ENCODE measurements at places on chromosomes 2 and 18.

- no peak for DNase-seq
These were observed 14.6 kb downstream of the ITM2C start for GRCh38 chr2:230879271-230879882.

- DNase-seq, result no peak
These were observed 153.1 kb downstream of the FMNL2 start for GRCh38 chr2:152488075-152488474.

- no peak for DNase-seq
These were observed 31.5 kb upstream of the NCKAP5 start for GRCh38 chr2:133599811-133600210.

DNA sequence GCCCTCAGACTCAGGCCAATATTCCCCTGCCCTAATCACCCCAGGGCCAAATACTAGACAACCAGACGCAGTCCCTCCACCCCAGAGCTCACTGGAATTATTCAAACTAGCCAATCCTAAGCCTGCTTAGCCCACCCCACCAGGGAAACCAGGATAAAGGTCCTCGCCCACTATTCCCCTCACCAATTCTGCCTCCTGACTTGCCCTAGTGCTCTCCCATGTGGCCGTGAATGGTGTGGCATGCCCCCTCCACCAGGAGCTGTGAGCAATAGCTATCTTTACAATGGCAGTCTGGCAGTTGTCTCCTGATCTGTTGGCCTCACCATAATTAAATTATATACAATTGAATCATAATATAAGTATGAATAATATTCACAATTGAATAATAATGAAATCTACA lies 42.3 kb downstream of the FAM124B start:
- DNase-seq, result no peak

- no peak for DNase-seq
These were observed 67.0 kb downstream of the PSMG2 start for GRCh38 chr18:12769644-12770440.

DNA sequence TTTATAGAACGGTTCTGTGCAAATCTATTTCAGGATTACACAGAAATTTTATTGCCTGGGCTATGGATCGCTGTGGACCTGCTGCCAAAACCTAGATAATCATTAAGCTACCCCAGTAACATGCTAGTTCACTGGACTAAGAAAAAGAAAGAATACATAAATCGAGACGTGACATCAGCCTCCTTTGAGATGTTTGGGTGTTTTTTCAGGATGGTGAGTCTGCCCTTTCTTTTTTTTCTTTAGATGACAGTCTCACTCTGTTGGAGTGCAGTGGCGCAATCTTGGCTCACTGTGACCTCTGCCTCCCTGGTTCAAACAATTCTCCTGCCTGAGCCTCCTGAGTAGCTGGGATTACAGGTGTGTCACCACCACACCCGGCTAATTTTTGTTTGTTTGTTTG lies 52.0 kb downstream of the FHOD3 start:
- no peak for DNase-seq

DNA sequence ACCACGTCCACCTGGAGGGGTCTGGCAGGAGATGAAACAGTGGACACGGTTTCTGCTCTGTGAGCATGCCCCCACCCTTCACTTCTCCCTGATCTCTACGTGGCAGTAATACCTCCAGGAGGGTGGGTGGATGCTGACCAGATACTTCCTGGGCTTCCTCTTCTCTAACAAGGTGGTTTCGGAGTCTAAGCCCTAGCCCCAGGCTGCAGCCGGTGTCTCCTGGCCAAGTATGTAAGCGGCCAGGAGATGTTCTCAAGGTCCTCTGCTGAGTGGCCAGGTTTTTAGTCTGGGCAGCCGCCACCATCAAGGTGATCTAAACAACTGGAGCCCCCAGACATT lies 101.8 kb upstream of the ASB18 start:
- no peak for DNase-seq

DNA sequence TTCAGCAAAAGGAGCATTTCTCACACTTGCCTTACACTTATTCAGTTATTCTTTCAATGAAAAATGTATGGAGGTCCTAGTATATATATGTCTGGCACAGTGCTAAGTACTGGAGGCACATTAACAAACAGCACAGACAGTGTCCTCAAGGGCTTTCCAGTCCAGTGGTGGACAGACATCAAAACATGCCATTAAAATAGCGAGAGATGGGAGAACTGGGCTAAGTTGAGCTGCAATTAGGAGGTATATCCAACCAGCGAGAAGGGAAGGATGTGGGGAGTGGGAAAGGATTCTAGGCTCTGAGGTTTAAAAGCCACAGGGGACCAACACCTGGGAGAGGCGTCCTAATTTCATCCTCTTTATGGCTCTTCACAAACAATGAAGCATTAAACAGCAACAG lies 127.5 kb upstream of the TTC39C start:
- DNase-seq, result no peak

DNA sequence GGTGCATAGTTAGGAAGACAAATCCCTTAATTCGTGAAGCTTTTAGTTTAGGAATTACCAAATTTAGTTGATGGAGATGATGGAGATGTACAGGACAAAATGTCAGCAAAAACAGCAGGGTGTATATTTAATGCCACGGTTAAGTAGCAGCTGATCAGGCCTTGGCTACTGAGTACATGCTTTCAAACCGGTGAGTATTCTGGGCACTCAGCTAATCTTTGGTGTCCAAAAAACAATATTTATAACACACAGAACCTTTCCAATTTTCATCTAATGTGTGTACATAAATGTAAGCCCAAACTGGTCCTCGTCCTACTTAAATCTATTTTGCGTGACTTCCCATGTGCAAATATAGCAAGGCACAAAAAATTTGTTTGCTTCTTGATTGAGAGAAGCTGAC lies 703.4 kb upstream of the LINC00305 start:
- DNase-seq, result no peak

- DNase-seq, result peak; percentile 37
These were observed 819 bp upstream of the KLF11 start for GRCh38 chr2:10042301-10043161.

DNA sequence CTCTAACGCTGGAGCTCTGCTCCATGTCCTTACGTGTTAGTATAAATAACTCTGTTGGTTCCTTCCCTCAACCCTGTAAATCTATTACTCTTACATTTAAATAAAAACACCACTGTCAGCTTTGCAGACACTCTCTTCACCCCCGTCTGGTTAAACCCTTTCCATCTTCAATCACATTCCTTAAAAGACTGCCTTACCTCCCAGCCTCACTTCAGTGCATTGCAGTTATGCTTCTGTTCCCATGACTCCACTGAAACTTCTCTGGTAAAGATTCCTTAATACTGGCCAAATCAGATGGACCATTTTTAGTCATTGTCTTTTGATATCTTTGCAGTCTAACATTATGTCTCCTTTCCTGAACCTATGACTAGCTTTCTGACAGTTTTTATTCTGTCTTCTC lies 61.7 kb downstream of the EML4 start:
- DNase-seq, result no peak

GRCh38 chr2:218885981-218886947 lies 5.6 kb downstream of the WNT10A start:
- no peak for DNase-seq

- DNase-seq, result no peak
These were observed 257.3 kb downstream of the GLI2 start for GRCh38 chr2:120992791-120993555.

DNA sequence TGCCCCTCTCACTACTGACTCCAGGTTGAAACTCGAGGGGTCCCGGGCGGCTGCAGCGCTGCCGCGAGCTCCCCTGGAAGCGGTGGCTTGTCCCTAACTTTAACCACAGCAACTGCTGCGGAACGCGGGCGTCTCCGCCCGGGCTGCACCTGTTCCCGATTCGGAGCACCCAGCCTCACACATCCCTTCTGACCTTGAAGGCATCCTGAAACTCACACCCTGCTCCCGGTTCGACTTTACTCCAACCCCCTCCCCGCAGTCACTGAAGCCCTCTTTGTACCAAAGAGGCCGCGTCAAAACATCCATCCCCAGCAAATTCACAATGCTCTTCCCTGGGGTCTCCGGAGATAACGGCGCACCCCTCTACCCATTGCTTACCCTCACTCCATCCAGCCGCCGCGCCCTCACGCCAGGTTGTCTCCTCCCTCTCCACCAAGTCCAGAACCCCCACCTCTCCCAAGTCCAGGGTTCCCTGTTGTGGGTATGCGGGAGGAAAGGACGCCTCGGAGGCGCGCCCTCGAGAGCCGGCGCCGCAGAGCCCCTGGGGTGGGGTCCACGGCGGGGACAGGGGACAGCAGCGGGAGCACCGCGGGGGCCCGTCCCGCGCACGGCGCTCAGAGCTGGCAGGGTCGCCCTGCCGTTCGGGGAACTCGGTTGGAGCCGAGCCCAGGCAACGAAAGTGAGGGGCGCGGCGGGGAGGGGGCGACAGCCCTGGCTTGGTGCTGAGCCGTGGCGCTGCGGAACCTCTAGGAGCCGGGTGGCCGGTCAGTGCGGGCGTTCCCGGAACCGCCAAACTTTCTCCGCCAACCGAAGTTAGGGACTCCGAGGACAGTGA lies 934 bp downstream of the MYO5B start:
- DNase-seq, result no peak

DNA sequence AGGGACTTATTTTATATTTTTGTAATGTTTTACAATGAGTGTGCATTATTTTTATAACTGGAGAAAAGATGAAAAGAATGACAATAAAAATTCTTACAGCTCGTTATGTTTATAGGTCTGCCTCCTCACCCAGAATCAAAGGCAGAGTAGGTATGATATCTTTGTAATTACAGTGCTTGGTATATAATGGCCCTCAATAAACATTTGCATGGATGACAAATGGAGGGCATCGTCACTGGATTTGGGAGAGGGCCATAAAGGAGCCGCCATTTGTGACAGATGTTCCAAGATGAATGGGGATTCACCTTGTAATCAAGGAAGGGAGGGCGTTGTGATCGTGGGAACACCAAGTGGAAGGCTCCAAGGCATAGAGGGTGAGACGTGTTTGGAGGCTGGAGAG lies 22.6 kb upstream of the GIGYF2 start:
- no peak for DNase-seq

DNA sequence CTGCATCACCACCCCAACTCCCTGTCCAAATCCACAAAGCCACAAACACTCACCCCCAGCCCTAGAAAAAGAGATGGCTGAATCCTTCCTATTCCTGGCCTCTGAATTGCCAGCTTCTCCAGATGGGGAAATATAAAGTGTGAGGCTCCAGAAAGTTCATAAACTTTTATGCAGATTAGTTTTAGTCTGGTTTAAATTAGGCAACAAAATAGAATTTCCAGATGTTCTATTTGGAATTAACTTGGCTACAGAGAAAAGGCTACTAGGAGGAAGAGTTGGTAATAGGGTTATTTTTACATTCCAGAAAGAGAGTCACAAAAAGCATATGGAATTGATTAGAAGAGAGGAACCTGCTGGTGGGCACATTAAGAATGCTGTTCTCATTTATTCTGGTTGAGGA lies 56.0 kb downstream of the EN1 start:
- DNase-seq, result peak; percentile 76

DNA sequence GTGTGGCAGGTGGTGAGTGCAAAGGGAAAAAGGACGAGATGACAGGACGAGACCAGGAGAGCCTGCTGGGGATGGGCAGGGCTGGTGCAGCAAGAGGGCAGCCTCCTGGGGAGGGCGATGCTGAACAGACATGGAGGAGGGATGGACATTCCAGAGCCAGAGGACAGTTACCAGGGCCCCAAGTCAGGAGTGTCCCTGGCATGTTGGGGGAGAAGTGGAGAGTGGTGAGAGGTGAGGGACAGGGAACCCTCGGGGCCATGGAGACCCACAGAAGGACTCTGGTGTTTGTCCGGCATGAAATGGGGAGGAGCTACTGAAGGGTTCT lies 19.0 kb downstream of the MTERF4 start:
- no peak for DNase-seq

DNA sequence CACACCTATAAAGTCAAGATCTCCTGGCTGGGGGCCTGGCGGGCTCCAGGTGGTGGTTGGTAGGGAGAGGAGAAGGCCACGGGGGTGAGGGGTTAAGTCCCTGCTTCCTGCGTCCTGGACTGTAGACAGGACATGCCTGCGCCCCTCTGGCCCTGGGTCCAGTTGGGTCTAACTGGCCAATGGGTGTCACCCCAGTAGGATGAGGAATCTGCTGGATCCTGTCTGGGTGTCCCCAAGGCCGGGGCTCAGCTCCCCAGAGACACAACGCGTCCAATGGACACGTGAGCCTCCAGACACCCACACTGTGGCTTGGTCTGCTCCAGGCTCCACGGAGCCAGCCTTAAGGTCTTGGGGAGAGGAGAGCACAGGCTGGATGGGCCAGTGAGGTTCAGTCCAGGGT lies 19.6 kb downstream of the AQP12A start:
- no peak for DNase-seq

Data from fibroblast of skin of right quadriceps (primary cell).